Activated T-cell treated with anti-CD3 and anti-CD28 coated beads, Interleukin-2, amount 50 U/mL, for 72 hours (primary cell): ENCODE measurements at places on chromosomes 2 and 18. TPM values are rescaled to one million over a fixed set of nuclear protein-coding genes. Genes with fewer than 3 reads are reported as not detected.

GRCh38 chr2:223230352-223230751, 178.4 kb downstream of the KCNE4 start:
- DNase-seq: no peak

DNA sequence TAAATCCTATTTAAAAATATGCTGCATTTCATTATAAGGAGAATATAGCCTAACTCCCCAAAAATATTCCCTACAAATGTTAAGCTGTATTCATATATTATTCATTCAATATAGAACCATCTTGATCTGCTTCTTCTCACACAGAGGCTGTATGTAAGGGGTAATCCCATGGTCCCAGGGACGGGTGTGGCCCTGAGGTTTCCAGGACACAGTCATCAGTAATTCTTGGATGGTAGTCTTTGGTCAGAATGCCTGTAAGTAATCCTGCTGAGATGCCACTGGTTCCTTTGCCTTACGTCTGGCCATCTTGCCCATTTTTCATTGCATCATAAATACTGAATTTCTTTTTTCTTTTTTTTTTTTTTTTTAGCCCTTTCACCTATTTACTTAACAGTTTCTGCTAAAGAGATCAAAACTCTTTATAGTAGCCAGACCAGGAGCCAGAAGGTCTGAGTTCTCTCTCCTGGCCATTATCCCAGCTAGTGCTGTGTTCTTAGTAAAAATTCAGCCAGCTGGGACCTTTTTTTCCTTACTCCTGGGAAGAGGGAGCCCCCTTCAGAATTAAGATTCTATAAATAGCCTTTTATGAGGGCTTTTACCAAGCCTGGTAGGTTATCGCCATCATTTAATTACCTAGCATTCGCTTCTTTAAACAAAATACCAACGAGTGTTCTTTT, 134.9 kb downstream of the SOX11 start:
- DNase-seq: no peak

The LRRC30 gene
- total RNA-seq: not detected

DNA sequence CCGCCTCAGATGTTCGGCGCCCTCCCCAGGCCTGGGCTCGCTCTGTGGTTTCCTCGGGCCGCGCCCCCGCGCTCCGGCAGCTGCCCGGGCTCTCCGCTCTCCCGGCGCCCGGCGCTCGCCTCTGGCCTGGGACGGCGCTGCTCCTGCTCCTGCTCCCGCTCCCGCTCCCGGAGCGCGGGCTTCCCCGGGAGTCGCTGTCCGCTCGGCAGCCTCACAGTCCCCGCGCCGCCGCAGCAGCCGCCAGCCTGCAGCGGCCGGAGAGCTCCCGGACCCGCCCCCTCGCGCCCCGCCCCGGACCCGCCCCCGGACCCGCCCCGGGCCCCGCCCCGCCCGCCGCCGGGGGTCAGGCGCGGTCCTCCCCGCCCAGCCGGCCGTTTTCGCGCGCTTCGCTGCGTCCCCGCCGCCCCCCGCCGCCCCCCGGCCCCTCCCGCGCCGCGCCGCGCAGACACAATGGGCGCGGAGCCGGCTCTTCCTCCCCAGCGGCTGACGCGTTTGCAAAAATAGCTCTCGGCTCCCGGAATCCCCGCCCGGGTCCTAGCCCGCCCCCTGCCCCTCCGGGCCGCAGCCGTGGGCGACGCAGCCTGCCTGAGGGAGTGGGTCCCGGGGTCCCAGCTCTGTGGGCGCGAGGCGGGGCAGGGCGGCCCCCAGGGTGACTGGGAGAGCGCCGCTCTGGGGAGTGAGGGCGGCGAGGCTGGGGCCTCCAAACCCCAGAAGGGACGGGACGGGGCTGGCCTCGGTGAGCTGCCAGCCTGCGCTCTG, at the start of gene ARL4C:
Gene ARL4C, minus strand, starts transcription at position 247 of the 759 bp plus-strand sequence. CDS start 495 bp downstream, outside the sequence.
- DNase-seq: peak; percentile 62

DNA sequence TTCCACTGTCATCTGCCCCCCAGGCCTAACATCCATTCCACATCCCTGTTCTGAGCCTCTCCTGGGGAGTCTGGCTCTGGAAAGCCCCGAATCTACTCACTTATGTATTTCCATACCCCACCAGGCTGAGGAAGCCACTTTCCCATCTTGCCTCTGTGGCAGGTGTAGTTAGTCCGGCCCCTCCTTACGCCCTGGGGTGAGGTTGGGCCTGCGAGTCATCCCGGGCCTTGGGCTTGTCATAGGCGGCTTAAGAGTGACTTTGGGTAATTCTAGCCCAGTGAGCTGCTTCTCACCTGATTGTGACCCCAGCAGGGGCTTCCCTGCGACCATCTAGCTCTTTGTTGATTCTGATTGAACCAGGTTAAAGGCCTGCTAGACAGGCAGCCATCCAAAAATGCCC, 21.1 kb downstream of the PCARE start:
- no peak for DNase-seq

GRCh38 chr2:30276455-30276911, 45.1 kb downstream of the LBH start:
- peak; percentile 61 for DNase-seq

GRCh38 chr2:241641631-241642030, 4.1 kb downstream of the ATG4B start:
- no peak for DNase-seq

The MYO5B gene
- total RNA-seq: 0.12 TPM

The ASNSD1 gene
- 59.1 TPM for total RNA-seq

DNA sequence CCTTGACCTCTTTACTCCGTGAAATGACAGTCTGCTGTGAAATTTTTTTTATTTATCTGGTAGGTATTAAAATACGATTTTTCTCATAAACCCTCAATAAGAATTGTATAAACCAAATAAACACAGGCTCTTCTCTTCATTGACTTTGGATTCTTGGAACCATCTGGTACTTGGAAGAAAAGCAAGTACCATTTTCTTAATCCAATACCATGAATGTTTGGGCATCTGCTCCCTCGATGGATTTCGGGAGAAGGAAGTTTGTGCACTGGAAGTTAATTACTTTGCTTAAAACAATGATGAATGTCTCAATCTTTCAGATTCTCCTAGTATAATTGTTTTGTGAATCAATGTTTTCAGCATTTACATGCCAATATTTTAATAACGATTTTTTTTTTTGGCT, 5.3 kb upstream of the SCG2 start:
- no peak for DNase-seq

DNA sequence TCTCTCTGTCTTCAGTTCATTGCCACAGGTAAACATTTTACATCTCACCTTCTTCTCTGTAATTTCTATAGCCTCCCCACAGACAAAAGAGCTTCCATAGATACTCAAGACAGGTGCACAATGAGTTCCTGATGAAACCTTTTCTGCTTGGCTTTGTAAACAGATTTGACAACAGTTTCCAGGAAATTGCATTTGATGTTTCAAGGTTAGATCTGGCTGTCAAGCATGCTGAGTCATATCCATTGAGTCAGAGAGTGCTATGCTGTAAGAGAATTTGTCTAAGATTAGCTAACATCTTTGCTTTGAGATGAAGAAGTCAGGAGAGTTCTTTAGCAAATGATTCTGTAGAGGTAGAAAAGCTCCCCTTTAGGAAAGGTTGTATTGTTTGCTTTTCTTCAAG, 40.6 kb upstream of the MAP2 start:
- no peak for DNase-seq

DNA sequence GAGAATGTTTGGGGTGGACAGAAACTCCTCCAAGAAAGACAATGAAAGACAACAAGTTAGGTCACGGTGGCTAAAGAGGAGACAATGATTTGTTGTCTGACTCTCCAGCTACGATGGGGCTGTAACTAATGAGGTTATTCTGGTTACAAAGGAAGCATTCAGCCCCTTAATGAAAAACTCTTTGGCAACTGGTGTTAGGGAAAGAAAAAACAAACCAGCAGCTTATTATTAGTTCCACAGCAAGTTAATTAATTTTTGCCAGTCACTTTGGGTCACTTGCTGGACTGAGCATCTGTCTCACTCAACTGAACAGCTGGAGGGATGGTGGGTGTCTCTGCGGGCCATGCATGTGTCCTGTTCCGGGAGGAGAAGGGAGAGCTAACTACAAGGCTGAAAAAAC, 263.7 kb downstream of the ALK start:
- DNase-seq: no peak

The C1QL2 gene
- total RNA-seq: not detected

- no peak for DNase-seq
Observed at GRCh38 chr2:30663321-30663720, 143.9 kb downstream of the CAPN13 start.

DNA sequence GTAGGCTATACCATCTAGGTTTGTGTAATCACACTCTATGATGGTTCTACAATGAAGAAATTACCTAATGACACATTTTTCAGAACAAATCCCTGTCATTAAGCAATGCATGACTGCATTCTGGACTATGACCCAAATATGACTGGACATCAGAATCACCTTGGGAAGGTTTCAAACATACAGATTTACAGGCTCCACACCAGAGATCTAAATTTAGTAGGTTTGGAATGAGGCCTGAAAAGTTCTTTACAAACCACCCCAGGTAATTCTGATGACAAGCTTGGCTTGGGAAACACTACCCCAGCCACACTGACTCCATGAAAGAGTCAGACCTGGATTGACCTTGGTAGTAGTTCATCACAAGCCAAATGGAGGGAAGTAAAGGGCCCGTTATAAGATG, 52.2 kb upstream of the NFE2L2 start:
- DNase-seq: no peak

DNA sequence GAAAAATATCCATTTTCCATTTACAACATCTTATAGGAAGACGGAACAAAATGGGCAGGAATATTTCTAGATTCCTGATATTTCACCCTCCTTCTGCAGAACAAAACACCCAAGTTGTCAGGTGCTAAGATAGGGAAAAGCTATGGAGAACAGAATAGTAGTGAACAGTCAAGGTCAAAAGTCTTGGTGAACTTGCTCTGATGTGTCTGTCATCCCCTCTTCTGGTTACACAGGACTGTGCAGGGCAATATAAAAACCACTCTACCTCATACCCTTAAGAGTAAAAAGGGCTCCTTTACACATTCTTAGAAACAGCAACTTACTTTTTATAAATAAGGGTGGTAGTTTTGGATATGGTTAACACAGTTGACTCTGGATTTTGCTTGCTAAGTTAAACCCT, 4.4 kb downstream of the MYL1 start:
- DNase-seq: no peak

The ATOH8 gene
- total RNA-seq: not detected

- DNase-seq: no peak
Observed at GRCh38 chr2:142681952-142682351, 195.5 kb upstream of the KYNU start.

The STPG4 gene
- not detected for total RNA-seq

- no peak for DNase-seq
Observed at GRCh38 chr2:238046725-238047270, 14.0 kb upstream of the SCLY start.

The GLI2 gene
- total RNA-seq: not detected

GRCh38 chr2:82939211-82939610, 1519.9 kb downstream of the SUCLG1 start:
- no peak for DNase-seq

The NEU2 gene
- total RNA-seq: not detected

The CHRND gene
- not detected for total RNA-seq

GRCh38 chr2:71223767-71224333, 3.1 kb downstream of the PAIP2B start:
- DNase-seq: peak; percentile 6

The SERPINB3 gene
- total RNA-seq: not detected

- no peak for DNase-seq
Observed at GRCh38 chr2:224022486-224022885, 16.6 kb downstream of the SERPINE2 start.

DNA sequence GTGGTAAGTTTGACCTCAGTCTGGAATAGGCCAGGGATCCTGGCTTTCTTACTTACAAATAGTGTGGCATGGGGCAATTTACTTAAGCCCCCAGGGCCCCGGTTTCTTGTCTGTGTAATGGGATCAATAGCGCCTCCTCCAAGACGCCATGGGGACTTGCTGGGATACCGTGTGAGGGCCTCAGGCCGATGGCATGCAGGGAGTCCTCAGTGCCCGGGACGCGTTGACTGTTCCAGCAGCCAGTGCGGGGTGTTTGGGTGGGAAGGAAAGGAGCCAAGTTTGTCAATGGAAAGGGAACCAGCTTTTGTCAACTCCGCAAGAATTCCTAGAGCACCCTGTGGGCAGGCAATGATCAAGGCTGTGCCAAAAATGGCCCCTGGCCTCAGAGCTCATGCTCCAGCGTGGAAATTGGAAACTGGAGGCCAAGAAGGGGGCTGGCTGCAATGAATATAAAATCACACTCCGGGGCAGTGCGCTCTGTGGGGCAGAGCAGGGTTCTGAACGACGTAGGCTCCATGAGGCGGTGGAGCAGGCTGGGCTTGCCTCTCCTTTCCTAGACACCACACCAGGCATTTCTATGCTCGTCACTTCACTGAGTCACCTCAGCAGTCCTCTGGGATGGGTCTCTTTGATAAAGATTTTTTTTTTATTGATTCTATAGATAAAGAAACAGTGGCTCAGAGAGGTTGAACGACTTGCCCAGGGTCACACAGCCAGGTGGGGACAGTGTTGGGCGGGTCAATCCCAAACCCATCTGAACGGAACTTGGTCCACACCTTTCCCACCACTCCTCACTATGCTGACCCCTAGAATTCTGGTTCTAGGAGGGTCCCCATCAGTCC, 56.7 kb upstream of the ASAP2 start:
- DNase-seq: no peak

GRCh38 chr2:42055573-42056514, 8.0 kb downstream of the PKDCC start:
- DNase-seq: no peak

DNA sequence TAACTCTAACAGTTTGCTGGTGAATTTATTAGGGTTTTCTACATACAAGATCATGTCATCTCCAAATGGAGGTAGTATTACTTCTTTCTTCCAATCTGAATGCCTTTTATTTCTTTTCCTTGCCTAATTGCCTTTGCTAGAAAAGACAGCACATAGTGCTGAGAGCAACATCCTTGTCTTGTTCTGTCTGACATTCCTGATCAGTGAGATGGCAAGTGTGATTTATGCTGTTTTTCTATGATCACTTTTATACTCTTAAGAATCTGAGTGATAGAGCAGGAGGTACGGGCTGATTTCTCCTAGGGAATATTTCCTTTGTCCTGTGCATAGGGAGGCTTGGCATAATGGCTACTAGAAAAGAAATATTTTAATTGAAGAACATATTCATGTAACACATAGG, 17.3 kb downstream of the LYPD6B start:
- no peak for DNase-seq

The COL5A2 gene
- 1.8 TPM for total RNA-seq

DNA sequence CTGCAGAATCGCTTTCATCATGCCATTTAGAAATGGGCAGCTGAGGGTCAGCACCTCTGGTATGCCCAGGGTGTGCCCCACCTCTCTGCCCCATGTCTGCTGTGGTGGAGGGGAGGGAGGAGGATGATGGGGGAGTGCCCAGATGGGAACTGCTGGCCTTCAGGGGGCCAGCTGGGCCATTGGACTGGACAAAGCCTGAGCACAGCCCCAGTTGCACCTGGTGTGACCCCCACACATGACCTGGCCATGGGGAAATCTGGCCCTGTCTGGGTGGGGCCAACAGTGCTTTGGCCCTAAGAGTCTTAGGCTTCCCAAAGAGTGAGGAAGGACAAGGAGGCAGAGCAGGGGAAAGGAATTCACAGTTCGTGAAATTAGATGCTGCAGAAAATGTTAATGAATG, 44.1 kb downstream of the CTIF start:
- DNase-seq: no peak

GRCh38 chr2:126731353-126731752, 75.4 kb downstream of the GYPC start:
- DNase-seq: no peak

GRCh38 chr2:189142893-189143759, 36.4 kb downstream of the COL5A2 start:
- DNase-seq: peak; percentile 51

The TCF23 gene
- not detected for total RNA-seq

The PSD4 gene
- 200 TPM for total RNA-seq

GRCh38 chr18:29556070-29556469, 1379.1 kb upstream of the CDH2 start:
- DNase-seq: no peak
